ENCODE measurements at places on chromosomes 2 and 18.

GRCh38 chr18:51537487-51537886 lies 340.0 kb upstream of the MEX3C start:
- DNase-seq: peak; percentile 22

DNA sequence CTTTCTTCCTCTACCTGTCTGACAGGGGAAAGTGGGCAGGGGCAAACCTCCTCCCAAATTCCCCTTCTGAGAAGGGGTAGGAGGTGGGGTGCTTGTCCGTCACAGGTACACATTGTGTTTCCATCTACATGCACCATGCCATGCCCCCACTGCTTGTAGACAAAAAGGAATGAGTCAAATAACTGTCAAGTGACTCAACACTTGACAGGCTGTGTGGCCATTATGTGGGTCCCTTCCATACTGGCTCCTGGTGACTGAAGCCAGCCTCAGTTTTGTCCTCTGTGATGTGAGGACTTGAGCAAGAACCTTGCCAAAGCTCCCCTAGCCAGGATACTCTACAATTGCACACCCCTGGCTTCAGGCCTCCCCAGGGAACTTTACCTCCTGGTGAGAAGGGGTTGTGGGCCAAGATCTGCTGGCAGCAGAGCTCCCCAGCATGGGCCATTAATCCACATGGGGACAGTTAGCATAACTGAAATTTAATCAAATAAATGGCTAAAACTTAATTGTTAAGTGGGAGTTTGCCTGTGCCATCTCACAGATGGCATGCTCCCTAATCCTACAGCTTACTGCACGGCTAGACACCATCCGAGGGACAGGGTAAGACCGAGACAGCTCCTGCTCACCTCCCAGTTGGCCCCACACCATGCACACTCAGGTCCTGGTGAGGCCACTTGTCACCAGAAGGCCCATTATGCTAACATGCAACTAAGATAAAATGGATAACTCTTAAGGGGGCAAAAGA lies 140.2 kb downstream of the BCL11A start:
- DNase-seq: no peak

GRCh38 chr2:164782323-164782722 lies 59.3 kb downstream of the COBLL1 start:
- DNase-seq: no peak

- peak; percentile 98 for DNase-seq
These were observed 42.1 kb upstream of the TAF1B start for GRCh38 chr2:9800975-9801726.

DNA sequence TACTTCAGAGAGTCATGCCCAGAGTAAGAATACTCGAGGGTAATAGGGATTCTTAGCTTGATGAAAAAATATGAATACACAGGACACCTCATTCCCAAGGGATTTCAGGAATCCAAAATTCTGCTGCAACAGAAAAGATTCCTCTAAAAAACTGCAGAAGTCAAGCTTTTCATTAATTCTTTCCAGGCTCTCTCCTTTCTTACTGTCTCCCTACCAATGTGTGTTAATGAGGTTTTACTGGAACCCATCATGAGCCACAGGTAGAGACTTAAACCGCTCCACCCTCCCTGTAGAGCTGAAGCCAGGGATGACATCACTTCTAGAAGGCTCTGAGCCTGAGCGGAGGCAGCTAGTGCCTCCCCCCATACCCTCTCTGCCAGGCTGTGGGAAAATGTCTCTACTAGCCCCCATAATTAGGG lies 3.4 kb downstream of the SDC1 start:
- DNase-seq: no peak

- no peak for DNase-seq
These were observed 125.1 kb upstream of the HAAO start for GRCh38 chr2:42917425-42917927.

DNA sequence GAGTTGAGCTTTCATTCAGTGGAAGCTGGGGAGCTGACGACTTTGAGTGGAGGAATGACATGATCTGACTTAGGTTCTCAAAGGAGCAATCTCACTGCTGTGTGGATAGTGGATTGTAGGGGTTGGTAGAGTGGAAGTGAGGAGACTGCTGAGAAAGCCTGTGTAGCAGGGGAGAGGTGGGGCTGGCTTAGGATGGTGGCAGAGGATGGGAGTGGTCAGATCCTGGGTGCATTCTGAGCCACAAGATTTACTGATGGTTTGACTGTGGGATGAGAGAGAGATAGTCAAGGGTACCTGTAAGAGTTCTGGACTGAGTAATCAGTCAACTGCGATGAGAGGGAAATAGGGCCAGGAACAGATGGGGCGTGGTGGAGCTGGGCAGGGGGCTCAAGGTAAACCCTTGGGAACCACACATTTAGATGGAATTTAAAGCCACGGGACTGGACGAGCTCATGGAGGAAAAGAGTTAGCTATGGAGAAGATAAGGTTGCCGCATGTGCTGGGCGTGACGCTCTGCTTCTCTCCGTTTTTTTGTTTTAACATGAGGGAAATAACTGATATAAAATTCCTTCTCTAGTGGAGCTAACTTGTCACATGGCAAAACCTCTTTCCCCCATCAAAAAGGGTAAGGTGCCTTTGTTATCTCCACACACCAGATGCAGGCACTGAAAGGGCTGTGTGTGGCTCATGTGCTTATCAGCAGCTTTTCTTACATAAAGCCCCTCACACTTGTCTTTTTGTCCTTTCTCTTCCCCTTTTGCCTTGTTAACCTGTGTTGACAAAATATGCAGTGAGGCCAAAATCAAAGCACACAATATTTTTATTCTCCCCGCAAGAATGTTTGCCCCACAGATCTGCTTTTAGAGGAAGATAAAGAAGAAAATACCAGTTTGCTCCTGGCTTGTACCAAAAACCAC lies 379.8 kb downstream of the TSN start:
- no peak for DNase-seq

DNA sequence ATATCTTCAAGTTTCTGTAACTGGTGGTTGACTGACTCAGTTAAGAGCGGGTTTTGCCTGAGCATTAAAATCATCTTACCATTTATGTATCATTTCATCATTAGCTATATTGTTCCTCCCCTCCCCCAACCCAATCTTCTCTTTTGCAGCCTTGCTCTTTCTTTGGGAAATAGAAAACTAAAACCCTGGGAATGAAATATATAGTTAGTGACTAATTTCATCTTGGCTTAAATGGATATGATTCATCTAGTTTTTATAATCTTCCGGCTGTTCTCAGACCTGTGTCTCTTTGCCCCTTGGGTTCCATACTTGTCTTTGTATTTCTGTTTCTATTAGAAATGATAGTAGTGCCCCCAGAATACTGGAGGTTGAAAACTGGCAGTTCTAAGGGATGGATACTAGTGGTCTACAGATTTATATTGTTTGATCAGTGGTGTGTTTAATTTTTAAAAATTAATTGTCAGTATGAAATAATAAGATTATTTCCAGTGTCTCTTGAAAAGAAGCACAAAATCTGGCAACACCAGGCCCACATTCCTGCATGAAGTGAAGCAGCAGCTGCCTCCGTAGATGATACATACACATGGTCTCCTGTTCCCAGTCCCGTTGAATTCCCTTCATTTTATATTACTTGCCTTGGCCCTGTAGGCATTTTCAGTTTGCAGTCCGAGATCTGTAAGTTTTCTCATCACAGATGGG lies 44.5 kb downstream of the PHLPP1 start:
- DNase-seq: no peak

DNA sequence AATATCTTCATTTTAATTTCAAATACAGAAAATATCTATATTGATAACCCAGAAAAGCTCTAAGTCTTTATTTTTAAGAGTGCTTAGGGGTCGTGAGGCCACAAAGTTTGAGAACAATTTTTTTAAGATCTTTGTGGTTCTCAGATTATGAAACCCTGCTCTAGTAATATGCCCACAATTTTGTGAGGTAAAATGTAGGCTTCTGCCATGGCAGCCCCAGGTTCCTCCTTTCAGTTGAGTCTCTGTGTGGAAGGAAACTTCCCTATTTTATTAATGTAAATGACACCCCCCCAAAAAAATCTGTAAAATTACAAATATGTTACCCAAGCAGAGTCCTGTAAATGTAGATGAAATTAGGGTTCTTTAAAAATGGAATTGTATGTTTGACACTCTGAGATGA lies 600.5 kb downstream of the SATB2 start:
- no peak for DNase-seq

DNA sequence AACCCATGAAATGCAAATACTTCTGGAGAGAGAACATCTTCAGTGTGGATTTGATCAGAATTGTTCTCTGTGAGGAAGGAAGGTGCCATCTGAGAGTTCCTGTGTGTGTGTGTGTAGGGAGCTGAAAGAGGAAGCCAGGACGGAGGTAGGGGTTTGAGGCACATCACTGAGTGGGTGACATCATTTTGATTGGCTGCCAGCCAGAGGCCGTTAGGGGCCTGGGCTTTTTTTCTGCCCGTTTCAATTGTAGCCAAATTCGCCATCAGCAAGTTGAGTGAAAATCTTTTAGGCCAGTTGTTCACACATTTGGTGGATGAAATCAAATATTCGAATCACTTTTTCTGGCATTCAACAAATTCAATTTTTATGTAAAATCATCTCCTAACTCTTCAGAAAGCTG lies 48.9 kb downstream of the TSN start:
- DNase-seq: no peak

- no peak for DNase-seq
These were observed 394.2 kb upstream of the ZEB2 start for GRCh38 chr2:144914113-144914512.

DNA sequence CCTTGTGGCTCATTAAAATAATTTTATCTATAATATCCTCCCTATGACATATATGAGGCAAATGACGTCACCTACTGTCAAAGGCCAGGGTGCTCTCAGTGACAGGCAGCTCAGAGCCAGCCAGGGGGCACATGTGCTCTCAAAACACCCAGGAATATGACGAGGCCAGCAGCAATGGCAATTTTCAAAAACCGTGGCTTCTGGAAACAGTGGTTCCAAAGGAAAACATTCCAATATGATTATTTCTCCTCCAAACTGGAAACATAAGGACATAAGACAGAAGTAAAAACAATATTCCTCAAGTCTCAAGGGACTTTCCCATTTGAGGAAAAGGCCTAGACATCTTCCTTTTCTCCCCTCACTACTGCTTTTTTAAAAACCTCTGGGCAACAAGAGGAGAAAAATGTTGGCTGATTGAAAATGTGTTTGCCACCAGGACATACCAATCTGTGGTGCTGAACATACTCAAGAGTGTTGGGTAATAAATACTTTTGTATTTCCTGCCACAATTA lies 40.8 kb downstream of the RNF152 start:
- no peak for DNase-seq

- DNase-seq: no peak
These were observed 2.0 kb downstream of the FMNL2 start for GRCh38 chr2:152336854-152337510.

- DNase-seq: no peak
These were observed 57.8 kb upstream of the ID2 start for GRCh38 chr2:8623958-8624591.

- no peak for DNase-seq
These were observed 14.4 kb upstream of the PSMA8 start for GRCh38 chr18:26119246-26119645.

GRCh38 chr2:119487434-119488244 lies 36.6 kb downstream of the SCTR start:
- no peak for DNase-seq

- no peak for DNase-seq
These were observed 83.3 kb downstream of the LCLAT1 start for GRCh38 chr2:30530346-30530745.

GRCh38 chr2:235898766-235899165 lies 269.4 kb downstream of the GBX2 start:
- no peak for DNase-seq

DNA sequence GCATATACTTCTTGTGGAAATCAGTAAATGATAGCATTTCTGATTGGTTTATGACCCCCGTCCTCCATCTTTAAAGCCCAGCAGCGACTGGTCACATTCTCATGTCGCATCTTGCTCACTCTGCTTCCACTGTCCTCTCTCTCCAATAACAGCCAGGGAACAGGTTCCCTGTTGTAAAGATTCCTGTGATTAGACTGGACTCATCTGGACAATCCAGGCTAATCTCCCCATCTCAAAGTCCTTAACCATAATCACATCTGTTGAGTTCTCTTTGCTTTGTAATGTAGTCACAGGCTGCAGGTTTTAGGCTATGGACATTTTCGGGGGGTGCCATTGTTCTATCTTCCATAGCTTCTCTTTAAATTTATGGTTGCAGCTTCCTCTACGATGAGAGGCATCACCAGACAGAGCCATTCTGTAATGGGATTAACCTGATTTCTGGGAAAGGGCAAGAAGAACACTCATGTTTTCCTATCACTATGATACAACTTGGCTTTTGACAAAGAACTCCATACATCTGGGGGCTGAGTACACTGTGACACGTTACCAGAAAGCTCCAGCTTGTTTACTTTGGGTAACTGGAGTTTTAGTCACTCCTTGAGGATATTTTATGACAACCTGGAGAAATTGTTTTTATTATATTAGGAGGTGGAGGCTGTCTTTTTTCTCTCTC lies 159.0 kb downstream of the NYAP2 start:
- DNase-seq: no peak

DNA sequence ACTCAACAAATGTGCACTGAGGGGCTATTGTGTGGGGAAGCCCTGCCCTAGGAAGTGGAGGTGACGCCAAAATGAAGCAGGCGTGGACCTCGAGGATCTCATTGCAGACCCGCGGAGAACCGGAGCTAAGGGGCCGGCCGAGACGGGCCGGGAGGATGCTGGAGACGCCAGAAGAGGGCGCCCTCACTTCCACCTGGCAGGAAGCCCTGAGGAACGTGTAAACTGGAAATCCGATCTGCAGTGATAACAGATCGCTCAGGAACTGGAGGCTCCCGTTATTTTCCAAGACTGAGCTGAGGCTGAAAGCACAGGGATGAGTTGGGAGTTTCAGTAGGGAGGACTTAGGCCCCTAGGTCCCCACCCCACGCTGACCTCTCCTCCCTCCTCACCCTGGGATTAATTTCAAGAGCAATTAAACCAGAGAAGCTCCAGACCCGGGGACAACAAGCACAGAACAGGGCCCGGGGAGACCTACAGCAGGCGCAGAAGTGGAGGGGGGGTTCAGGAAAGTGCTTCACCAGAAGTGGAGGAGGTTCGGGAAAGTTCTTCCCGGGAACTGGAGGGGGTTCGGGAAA lies 7.7 kb upstream of the COL6A3 start:
- DNase-seq: no peak

DNA sequence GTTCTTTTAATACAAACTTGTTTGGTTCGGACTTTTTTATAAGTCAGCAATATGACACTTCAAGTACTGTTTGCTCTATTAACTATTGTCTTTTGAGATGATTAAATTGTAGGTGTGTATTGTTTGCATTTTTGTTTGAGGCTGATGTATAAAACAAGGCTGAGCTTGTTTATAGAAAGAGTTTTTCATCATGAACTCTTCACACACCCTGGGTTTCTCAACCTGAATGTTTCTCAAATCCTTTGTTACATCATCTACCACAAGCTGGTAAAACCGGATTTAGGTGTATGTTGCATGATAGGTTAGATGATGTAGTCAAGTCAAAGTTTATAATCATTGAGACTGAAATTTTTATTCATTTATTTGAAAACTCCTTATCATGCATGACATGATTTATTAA lies 335.2 kb upstream of the LRATD1 start:
- peak; percentile 98 for DNase-seq

DNA sequence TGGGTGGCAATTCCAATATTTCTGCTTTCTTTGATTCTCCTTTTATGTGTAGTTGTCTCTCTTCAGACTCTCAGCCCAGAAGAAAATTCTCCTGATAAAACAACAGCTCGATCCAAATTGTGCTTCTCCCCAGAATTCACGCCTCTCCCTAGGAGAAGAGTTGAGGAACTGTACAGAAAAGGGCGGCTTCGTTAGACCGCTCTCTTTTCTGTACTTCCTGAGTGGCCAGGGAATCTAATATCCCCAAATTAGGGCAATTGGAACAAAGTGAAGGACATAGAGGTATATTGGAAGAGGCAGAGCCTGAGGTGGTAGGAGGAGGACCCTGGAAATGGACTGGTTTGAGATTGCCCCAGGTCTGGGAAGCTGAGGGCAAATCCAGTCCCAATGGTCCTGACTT lies 5.6 kb downstream of the ADCYAP1 start:
- DNase-seq: no peak

All from epithelial cell of prostate (primary cell).